ENCODE measurements at places on chromosomes 12 and 14. TPM values are rescaled to one million over a fixed set of nuclear protein-coding genes. Genes with fewer than 3 reads are reported as not detected.

GRCh38 chr14:105479431-105480158, 5.0 kb downstream of the CRIP2 start:
- no peaks in the 10 kb centered on the region for H3K36me3 ChIP-seq
- peak overlapping the region; percentile 97 for H3K27ac ChIP-seq
- no peak overlapping the region for H3K4me3 ChIP-seq
- no peaks in the 10 kb centered on the region for H3K27me3 ChIP-seq

- peaks cover 51% of the 10 kb centered on the region for H3K4me1 ChIP-seq
- H3K36me3 ChIP-seq, result no peaks in the 10 kb centered on the region
- peak overlapping the region; percentile 65 for H3K27ac ChIP-seq
- H3K4me3 ChIP-seq, result no peak overlapping the region
Observed at GRCh38 chr14:71554323-71554722, 377.9 kb upstream of the RGS6 start.

DNA sequence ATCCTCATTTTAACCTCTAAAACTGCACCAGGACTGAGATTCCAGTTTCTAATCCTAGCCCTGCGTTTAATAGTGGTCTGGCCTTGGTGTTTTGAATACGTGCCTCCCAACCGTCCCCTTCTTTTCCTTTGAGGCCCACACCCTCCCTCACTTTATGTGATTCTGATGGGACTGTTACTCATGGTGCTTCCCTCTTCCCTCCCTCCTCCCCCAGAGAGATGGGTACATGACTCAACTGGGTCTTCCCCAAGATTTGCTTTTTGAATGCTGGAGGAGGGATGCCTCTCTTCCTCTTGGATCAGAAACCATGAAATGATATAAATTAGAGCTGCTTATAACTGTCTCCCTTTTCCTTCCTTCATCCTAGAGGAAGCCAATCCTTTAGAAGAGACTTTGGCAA, 8.2 kb upstream of the PPP2R5E start:
- no peak for DNase-seq
- no peak overlapping the region for H3K27ac ChIP-seq
- H3K36me3 ChIP-seq, result no peaks in the 10 kb centered on the region

GRCh38 chr14:79580906-79581305, 630.4 kb downstream of the DIO2 start:
- no peak for DNase-seq
- no peaks in the 10 kb centered on the region for H3K27me3 ChIP-seq
- H3K4me1 ChIP-seq, result no peaks in the 10 kb centered on the region
- no peaks in the 10 kb centered on the region for H3K36me3 ChIP-seq
- no peak overlapping the region for H3K4me3 ChIP-seq

DNA sequence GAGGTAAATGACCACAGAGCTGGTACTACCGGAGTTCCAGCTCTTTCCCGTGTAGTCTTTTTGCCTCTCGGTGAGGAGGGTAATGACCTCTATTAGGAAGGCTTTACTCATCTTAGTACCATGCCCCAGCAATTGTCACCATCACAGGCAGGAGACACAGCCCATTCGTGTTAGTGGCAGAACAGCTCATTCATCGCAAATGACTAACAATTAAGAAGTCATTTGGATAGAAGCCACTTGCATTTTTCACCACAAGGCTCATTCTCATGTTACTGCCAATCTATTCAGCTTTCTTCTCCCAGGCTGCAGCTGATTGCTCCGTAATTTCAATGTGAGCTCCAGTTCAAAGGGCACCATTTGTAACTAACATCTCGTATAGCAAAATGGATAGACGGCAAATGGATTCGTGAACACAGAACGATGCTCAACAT, 718.8 kb upstream of the TMEM132C start:
- no peaks in the 10 kb centered on the region for H3K4me1 ChIP-seq
- H3K36me3 ChIP-seq, result no peaks in the 10 kb centered on the region
- no peak overlapping the region for H3K4me3 ChIP-seq
- no peak for DNase-seq
- no peaks in the 10 kb centered on the region for H3K27me3 ChIP-seq

DNA sequence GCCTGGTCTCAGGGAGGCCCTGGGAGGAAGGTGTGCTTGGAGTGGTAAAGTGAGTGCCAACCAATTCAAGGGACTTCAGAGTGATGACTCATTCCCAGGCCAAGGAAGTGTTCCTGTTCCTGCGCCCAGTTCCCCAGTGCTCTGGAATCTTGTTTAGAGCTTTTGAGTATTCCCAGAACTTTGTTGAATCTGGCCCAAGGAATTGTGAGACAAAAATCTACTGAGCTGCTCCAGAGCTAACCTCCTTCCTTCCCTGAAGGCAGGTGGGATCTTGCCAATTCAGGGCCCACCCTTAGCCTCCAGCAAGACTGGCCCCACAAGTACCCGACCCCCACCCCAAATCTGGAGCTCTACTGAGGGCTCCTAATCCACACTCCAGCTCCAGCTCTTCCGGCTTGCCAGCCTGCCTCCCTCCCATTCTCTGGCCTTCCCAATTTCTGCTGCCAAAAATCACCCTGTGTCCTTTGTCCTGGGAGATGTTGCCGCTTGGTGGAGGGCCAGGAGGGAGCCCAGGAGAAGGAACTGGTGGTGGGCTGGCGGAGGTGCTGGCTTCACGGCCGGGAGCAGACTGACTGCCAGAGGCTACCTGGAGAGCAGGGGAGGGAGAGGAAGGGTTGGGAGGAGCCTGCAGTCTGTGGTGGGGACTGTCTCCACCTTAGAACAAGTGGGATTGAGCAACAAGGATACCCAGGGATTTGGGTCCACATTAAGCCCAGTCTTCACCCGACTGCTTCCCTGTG, 2.0 kb upstream of the ATN1 start:
- H3K27me3 ChIP-seq, result no peaks in the 10 kb centered on the region
- no peak overlapping the region for H3K27ac ChIP-seq
- H3K36me3 ChIP-seq, result no peaks in the 10 kb centered on the region
- no peak overlapping the region for H3K4me3 ChIP-seq
- peaks cover 36% of the 10 kb centered on the region for H3K4me1 ChIP-seq

Gene SERPINA12
- not detected for polyA plus RNA-seq

- peaks cover 34% of the 10 kb centered on the region for H3K4me1 ChIP-seq
- no peak overlapping the region for H3K4me3 ChIP-seq
- peaks cover 14% of the 10 kb centered on the region for H3K36me3 ChIP-seq
- peak overlapping the region; percentile 93 for H3K27ac ChIP-seq
- no peak for DNase-seq
Observed at GRCh38 chr14:50117456-50117855, 1.1 kb upstream of the VCPKMT start.

Gene RAD9B
- polyA plus RNA-seq, result 0.64 TPM

Gene TSPAN11
- polyA plus RNA-seq, result not detected

GRCh38 chr14:74739293-74740030, 23.7 kb upstream of the YLPM1 start:
- no peaks in the 10 kb centered on the region for H3K27me3 ChIP-seq
- DNase-seq, result no peak
- H3K4me3 ChIP-seq, result no peak overlapping the region
- H3K4me1 ChIP-seq, result no peaks in the 10 kb centered on the region

- H3K4me1 ChIP-seq, result peaks cover 98% of the 10 kb centered on the region
- no peaks in the 10 kb centered on the region for H3K36me3 ChIP-seq
- H3K4me3 ChIP-seq, result no peak overlapping the region
- no peak for DNase-seq
Observed at GRCh38 chr12:104470521-104470920, 13.8 kb downstream of the CHST11 start.

- H3K27me3 ChIP-seq, result no peaks in the 10 kb centered on the region
- peak overlapping the region; percentile 53 for H3K27ac ChIP-seq
- H3K36me3 ChIP-seq, result no peaks in the 10 kb centered on the region
- DNase-seq, result peak; percentile 61
Observed at GRCh38 chr12:47824198-47824597, 4.5 kb upstream of the HDAC7 start.

Gene CLEC2A
- not detected for polyA plus RNA-seq

Gene SLIRP
- polyA plus RNA-seq, result 211 TPM

- H3K36me3 ChIP-seq, result no peaks in the 10 kb centered on the region
- H3K4me3 ChIP-seq, result no peak overlapping the region
- no peak for DNase-seq
- no peaks in the 10 kb centered on the region for H3K4me1 ChIP-seq
- no peaks in the 10 kb centered on the region for H3K27me3 ChIP-seq
Observed at GRCh38 chr12:131375261-131375971, 335.5 kb upstream of the SFSWAP start.

Gene ZNF385A
- polyA plus RNA-seq, result not detected

Gene LARP4
- polyA plus RNA-seq, result 14.2 TPM
